ENCODE measurements at places on chromosomes 5 and 9.
A peak's percentile ranks its signal among the peaks of the same experiment; 100 is the strongest.

DNA sequence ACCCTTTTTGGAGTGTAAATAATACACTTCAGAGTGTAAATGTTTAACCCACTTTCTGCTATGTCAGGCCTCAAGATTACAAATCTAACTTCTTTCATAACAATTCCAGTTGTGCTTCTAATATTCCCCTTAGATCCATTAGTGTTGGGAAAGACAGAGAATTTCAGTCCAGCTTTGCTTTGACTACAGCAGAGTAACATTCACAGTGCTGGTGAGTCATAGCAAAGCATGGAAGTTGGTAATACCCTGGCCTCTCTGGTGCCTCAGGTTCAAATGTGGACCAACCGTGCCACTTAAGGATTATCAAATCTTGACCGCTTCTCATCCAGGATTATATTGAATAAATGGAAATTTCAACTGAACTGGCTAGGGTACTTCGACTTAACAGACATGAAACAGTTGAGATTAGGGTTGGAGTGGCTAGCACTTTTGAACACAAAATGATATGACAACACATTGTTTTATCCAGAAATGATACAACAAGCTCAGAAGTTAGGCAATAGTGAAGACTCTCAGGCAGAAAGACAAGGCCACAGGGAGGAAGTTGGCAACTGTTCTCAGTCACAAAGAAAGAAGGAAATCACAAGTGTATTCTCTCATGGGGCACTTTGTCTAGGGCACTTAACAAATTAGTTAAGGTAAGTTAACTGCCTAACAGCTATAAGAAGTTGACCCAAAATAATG lies 24.4 kb upstream of the RASA1 start:
- DNase-seq, result no peak

- no peak for DNase-seq
Measured at GRCh38 chr9:106797299-106797698, 65.7 kb upstream of the ZNF462 start.

DNA sequence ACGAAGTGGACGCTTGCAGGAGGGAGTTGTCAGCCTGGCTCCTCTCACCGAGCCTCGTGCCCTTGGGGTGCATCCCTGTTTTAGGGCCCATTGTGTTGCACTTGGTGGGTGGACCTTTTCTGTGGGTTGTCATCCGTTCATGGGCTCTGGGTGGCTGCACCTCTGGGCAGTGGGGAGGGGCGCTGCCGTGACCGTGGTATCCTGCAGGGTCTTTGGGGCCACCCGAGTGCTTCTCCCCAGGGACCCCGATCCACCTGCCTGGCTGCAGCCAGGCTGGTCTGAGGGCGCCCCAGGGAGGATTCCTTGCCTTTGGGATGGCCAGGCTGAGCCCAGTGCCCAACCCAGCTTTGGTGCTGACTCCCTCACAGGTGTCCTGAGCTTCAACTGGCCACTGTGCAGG lies 41.0 kb upstream of the UBAC1 start:
- DNase-seq, result no peak

GRCh38 chr5:173050791-173051190 lies 5.4 kb upstream of the CREBRF start:
- DNase-seq, result no peak

DNA sequence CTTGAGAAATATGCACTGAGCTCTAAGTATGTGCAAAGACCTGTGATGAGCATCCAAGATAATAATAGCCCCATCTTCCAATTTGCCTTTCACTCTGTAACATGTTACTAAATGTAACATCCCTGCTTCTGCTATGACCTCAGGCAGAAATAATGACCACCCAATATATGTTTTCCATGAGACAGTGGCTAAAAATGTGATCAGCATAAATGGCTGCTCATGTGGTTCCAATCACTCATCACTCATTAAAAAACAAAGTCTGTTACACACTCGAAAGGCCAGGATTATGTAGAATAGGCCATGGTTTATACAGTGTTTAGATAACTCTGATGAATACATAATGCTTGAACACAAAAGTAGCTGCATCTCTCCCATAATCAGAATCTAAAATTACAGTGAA lies 71.4 kb upstream of the MOCS2 start:
- DNase-seq, result no peak

DNA sequence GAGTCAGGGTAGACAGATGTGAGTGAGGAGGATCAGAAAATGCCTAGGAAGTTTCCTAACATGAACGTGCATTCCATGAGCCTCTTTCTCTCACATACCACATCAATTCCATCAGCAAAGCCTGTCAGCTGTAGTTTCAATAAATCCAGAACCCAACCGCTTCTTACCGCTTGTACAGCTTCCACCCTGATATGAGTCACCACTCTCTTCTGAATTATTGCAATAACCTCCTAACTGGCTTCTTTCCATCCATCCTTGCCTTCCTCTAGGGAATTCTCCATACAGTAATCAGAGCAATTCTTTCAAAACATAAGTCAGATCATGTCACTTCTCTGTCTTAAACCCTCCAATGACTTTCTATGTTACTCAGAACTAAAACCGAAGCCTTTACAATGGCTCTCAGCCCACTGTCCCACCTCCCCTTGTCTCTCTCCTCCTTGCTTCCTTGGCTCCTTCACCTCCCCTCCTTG lies 8.1 kb upstream of the RAD23B start:
- DNase-seq, result no peak

GRCh38 chr9:36136894-36137391 lies 410 bp downstream of the GLIPR2 start:
- DNase-seq, result no peak

GRCh38 chr5:153569036-153569435 lies 78.6 kb downstream of the GRIA1 start:
- no peak for DNase-seq

- DNase-seq, result no peak
Measured at GRCh38 chr5:124628721-124629596, 117.5 kb downstream of the ZNF608 start.

DNA sequence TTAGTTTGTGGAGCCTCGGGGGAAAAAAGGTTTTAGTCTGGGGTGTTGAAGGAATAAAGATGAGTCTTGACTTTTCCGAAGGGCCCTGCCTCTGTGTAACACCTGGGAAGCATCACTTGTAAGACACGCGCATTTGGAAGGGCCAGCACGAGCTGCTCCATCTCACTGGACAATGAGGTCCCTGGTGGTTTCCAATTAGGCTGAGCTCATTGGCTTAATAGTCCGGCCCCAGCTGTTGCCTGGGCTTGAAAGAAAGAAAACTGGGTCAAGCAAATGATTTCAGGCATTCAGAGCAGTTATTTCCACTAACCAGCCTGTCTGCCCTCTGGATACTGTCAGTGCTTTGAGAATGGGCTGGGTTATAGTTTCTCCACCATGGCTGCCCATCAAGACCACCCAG lies 64.5 kb downstream of the NSUN2 start:
- no peak for DNase-seq

- no peak for DNase-seq
Measured at GRCh38 chr5:67222243-67223025, 25.8 kb upstream of the CD180 start.

GRCh38 chr9:124260769-124261603 lies 3.2 kb downstream of the NEK6 start:
- no peak for DNase-seq

DNA sequence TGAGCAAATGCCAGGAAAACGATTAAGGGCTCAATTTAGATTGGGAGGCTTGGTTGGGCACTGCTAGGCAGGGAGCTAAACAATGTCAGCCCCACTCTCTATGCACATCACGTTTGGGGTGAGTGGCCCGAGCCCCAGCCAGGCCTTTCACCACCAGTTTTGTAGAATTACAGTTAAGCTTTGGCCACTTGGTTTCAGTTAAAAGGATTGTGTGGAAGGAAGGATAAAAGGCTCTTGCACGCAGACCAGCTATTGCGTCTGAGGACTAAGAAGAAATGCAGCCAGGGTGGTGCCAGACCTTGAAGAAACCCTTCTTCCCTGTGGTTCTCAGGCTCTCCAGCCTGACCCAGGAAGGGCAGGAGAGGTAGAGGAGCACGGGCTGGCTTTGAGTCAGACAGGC lies 125.3 kb upstream of the SLC44A1 start:
- DNase-seq, result no peak

GRCh38 chr5:177435847-177436536 lies 9.5 kb downstream of the GRK6 start:
- DNase-seq, result no peak

DNA sequence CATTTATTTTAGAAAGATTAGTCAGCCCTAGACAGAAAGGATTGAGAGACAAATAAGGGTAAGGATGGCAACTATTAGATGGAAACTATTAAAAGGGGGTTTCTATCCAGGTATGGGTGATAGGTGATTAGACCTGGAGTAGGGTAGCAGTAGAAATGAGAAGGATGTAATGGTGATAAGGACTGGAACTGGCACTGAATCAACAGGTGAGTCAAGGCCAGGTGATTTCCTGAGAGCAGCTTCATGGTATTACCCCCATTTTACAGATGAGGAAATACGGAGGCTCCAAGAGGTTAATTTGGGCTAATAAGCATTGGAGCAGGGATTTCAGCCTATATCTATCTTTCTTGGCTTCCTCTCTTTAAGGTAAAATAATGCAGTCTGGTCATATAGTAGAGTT lies 55.7 kb downstream of the CAST start:
- DNase-seq, result no peak

DNA sequence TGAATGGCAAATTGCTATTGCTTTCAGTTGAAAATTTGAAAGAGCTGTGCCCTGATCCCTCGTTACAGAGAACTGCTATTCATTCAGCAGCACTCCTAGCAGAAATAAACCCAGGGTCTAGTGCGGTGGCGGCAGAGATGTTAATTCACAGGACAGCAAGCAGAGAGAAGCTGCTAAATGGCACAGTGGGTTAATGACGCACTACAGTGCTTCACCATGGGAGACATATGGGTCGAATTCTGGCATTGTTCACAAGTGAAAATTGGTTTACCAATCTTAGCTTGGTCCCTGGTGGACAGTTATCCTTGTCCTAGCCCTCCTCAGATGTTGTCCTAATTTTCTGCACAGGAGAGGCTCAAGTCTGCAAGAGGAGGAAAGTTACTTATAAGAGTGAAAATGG lies 807.4 kb downstream of the TLE1 start:
- no peak for DNase-seq

GRCh38 chr9:114181607-114182409 lies 26.5 kb downstream of the COL27A1 start:
- DNase-seq, result no peak

DNA sequence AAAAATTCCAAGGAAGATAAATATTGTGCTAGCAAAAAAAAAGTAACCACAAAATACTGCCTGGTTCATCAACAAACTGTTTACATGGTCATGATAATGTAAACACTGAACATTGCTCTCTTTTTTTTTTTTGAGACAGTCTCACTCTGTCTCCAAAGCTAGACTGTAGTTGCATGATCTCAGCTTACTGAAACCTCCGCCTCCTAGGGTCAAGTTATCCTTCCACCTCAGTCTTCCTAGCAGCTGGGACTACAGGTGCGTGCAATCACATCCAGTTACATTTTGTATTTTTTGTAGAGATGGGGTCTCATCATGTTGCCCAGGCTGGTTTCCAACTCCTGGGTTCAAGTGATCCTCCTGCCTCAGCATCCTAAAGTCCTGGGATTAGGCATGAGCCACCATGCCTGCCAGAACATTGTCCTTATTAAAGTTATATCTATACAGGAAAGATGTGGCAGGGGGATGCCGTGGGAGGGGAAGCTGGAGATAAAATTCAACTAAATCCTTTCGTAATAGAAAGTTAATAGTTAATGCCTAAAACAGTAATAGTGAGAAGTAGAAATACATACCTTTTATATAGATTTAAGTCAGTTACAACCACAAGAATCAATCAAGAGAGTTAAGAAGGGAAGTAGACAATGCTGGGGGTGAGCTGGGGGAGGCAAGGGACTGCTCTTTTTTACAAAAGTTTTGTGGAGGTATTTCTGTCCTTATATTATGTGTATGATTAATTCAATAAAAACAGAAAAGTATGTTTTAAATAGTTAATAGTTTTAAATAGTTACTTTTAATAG lies 52.3 kb downstream of the RGMB start:
- DNase-seq, result no peak

DNA sequence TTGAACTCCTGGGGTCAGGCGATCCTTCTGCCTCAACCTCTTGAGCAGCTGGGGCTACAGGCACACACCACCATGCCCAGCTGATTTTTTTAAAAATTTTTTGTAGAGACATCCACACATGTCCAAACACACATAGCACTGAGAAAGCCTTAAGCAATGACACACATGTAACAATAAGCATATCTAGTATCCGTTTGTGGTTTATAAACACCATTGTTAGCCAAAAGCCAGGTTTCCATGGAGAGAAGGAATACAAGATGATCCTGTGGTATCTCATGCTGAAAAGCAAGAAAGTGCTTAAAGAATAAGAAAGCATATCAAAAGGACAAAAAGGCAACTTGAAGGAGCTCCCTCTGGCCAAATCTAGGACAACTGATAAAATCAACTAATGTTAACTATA lies 29.7 kb upstream of the SLC1A3 start:
- no peak for DNase-seq

DNA sequence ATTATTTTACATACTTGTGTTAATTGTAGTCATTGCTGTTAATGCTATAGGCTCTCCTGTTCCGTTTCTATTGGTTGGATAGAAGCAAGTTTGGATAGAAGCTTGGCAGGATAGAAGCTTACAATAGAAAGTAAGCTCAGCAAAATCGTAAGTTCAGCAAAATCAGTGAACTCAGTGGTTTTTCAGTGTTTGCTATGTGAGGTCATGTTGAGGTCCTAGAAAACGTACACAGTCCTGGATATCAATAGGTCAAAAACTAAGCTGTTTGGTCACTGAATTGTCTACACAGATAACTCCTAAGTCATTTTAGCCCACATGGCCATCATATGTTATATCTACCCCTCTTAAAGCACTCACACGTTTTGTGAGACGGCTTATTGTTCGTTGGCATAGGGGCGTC lies 299.4 kb downstream of the MAN2A1 start:
- no peak for DNase-seq

GRCh38 chr5:4651806-4652565 lies 488.1 kb upstream of the ADAMTS16 start:
- no peak for DNase-seq

DNA sequence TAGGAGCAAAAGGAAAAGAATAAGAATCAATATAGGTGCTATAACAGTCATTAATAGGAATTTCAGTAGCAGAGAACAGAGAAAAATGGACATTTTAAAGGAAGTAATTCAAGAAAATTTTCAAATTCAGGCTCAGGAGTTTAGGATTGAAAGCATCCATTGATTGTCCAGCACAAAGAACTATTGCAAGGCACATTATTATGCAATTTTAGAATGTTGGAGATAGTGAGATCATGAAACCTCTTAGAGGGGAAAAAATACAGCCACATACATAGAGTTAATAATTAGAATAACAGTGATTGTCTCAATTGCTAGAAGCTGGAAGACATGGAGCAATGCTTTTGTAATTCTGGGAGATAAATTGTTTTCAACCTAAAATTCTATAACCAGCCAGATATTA lies 31.5 kb downstream of the CNTLN start:
- no peak for DNase-seq

GRCh38 chr9:19231126-19231903 lies 822 bp downstream of the DENND4C start:
- DNase-seq, result peak; percentile 9

- DNase-seq, result no peak
Measured at GRCh38 chr9:92407818-92408217, 3.4 kb upstream of the OGN start.

DNA sequence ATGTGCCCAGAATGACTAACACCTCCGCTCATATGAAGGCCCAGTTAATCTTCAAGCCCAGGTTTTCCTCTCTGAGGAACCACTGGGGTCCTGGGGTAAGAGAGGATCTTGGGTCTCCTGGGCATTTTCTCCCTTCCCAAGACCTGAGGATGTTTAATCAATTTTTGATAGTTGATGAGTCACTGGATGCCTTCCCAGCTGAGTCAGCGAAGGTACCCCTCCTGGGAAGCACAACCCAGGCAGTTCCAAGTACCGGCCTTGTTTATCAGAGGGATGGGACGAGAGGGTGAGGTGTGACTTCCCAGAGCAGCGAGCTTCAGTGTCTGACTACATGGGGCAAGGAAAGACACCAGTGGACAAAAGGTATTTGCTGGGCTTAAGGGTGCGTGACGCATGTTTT lies 119.6 kb upstream of the IL12B start:
- DNase-seq, result no peak

Measured in stimulated activated CD4-positive, alpha-beta T cell treated with anti-CD3 and anti-CD28 coated beads, Interleukin-4, amount 100 ng/mL, for 48 hours (primary cell).